Stimulated activated naive CD8-positive, alpha-beta T cell treated with anti-CD3 and anti-CD28 coated beads, Interleukin-15, Interleukin-2, amounts not matched to agents 100 U/mL and 50 U/mL, for 24 hours (primary cell): ENCODE measurements at places on chromosomes 13 and 19.

DNA sequence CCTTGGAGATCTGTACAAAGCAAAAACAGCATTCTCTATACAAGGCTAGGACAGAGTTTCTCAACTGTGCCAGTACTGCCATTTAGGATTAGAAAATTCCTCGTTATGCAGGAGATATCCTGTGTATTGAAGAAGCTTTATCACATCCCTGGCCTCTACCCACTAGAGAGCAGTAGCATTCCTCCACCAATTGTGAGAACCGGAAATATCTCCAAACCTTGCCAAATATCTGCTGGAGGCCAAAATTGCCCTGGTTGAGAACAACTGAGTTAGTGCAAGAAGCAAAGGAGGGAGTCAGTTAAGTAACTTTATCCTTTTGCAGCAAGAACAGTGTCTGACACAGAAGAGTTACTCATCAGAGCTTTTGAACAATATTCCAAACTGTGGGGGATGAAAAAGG is 16.2 kb upstream of the FREM2 start:
- no peak for DNase-seq

DNA sequence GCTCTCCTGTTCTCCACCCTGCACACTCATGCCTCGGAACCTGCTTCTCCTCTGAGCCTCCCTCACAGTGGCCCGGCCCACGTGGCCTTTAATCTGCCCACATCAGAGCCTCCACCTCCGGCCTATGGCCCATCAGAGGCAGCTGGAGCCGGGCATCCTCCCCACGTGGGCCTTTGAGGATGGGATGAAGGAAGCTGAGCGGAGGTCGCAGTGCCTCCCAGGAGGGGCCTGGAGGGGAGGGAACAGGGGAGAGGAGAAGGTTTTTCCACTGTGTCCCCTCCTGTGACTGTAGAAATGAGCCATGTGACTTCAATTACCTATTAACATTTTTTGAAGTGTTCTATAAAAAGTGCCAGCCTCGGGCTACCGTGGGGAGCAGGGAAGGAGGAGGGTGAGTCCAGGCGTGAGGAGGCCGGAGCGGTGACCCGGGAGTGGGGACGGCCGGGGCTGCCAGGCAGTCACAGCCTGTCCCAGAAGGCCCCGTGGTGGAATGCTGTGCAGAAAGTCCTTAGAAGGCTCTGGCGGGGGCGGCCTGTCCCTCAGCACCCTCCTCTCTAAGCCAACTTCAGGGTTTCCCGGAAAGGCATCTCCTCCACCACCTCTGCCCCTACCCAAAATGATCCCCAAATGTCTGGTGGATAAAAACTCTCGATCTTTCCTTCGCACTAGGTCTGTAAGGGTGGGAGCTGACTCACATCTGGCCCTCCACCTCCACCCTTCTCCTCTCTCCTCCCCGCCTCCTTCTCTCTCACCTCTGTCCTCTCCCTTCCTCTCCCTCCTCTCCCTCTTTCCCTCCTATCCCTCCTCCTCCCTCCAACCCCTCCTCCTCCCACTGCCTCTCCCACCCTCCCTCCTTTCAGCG is 24.8 kb upstream of the SLC1A5 start:
- no peak for DNase-seq

DNA sequence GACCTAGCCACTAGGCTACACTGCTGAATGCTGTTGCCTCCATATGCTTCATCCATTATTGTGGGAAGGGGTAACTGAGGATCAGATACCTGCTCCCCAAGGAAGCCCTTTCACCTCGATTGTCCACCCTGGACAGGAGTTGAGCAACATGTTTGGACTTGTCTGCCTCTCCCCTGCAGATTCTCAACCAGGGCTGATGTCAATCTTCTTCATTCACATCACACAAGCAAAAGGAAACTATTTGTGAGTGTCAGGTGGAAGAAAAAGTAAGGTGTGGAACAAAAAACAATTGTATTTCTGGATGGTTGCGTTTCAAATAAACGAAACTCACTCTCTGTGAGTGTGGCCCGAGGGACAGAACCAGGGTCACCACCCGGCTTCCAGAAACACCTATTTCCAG is 29.5 kb upstream of the MUC16 start:
- DNase-seq, result no peak

DNA sequence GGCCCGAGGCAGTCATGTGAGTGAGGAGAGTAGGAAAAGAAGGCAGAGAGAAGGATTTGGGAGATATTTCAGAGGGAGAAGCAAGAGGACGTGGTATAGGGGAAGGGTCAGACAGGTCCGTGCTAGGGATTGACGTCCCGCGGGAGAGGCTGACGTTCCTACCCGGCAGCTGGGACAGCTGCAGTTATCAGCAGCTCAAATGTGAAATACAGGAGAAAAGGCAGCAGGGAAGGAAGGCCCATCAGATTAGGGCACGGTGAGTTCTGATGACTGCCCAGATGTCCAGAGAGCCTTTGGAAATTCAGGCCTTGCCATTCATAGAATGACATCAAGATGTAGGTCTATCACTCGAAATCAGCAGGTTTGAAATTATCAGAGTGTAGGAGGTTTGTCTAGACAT is 88.4 kb downstream of the IRS2 start:
- DNase-seq, result no peak

DNA sequence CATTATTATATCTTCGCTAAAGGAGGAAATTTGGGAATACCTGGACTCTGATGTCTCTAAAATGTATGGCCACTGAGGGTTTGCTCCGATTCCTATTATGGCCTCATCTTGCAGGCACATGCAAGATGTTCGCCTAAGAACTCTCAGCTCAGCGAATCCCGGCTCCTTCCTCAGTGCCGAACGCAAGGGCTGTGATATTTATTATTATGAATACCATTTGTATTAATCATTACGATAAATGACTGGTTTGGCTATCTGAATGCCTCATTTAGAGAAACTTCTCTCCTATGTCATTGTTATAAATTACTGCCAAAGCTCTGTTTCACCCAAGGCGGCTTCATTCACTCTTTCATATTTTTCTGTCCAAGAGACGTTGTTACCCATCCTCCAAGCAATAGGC is 369.7 kb upstream of the TSHZ3 start:
- no peak for DNase-seq

- no peak for DNase-seq
Measured at GRCh38 chr19:31127134-31127967, 221.9 kb downstream of the TSHZ3 start.

DNA sequence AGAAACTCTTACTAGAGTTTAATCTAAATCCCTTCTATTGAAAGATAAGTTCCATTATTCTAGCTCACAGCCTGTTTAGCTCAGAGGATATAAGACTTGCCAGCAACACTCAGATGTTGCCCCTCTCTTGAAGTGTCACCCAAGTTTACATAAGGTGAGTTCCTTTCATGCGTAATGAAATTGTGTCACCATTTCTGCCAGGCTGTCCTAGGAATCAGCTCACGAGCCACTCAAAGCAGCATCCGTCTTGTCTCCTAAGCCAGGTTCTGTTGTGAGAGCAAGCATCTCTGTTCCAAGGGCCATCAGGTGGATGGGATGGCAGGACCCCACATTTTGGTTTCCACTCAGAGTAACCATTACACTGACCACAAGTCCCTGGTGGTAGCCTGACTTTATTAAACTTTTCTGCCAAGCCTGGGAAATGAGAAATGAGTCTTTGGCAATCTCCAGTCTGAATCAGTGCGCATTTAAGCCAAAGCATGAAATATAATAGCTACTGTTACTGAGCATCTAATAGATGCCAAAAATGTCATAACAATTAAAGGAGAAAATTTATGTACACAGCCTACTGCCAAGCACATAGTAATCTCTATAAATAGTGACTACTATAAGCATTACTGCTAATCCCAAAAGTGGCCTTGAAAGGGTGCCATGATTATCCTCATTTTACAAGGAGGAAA is 179.6 kb upstream of the MIR17HG start:
- no peak for DNase-seq
